M059J (cell line): ENCODE measurements at places on chromosomes 2 and 18. TPM values are rescaled to one million over a fixed set of nuclear protein-coding genes. Genes with fewer than 3 reads are reported as not detected.

Gene CXCR1
- not detected in 2 replicates for total RNA-seq

Gene DCDC2C
- total RNA-seq, result not detected in 2 replicates

GRCh38 chr2:229611360-229611759, 103.0 kb downstream of the DNER start:
- no peak for DNase-seq

- DNase-seq, result no peak
These were observed 14.4 kb downstream of the CFAP65 start for GRCh38 chr2:219026946-219027345.

- no peak for DNase-seq
These were observed 123.7 kb downstream of the DIS3L2 start for GRCh38 chr2:232085164-232085563.

- no peak for DNase-seq
These were observed 60.8 kb downstream of the THNSL2 start for GRCh38 chr2:88230911-88231310.
